ENCODE measurements at places on chromosomes 1 and 21.

DNA sequence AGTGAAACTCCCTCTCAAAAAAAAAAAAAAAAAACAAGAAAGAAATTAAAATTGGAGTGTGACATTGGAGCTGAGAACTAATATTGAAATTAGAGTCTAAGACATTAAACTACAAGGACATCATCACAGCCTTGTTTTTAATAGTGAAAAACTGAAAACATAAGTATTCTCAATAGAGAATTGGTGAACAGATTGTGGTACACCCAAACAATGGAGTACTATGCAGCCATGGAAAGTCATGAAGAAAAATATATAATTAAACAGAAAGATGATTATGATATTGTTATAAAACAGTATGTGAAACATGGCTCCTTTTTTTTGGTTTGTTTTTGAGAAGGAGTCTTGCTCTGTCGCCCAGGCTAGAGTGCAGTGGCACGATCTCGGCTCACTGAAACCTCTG is 43.4 kb downstream of the NCMAP start:
- DNase-seq: no peak

DNA sequence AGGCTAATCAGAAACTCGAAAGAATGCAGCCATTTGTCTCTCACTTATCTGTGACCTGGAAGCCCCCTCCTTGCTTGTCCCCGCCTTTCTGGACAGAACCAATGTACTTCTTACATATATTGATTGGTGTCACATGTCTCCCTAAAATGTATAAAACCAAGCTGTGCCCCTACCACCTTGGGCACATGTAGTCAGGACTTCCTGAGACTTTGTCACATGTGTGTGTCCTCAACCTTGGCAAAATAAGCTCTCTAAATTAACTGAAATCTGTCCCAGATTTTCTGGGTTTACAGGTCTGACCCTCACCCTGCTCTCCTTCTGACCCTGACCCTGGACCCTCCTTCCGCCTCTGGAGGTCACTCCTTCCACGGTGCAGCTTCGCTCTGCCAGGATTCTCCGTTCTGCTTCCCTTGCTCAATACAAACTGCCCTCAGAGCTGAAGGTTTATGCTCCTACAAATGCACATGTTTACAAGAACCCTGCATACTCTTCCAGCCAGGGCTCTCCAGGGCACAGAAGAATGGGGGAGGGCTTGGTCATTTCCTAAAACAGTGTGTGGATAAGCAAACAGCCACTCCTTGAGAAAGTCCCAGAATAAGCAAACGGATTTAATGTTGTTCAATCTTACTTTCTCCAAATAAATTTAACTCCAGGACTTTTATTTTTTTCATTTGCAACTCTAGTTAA is 160.5 kb downstream of the ACTL8 start:
- DNase-seq: no peak

DNA sequence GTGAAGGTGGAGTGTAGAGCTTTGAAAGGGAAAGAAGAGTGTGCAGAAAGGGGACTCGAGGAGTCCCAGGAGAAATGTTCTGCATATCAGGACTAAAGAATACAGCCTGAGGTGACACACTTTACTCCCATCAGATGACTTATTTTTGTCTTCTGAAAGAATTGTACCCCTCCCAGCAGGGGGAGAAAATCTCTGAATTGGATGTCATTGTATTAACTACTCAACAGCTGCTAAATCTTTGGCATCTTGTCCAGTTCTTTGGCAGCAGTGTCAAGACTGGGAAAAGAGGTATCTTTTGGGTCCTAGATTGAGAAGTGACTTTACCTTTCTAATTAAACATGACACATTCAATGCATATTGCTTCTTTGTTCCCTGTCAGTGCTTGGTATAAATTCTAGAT is 18.9 kb downstream of the UBE4B start:
- DNase-seq: no peak

GRCh38 chr1:87820668-87821334 is 492.1 kb downstream of the LMO4 start:
- no peak for DNase-seq

DNA sequence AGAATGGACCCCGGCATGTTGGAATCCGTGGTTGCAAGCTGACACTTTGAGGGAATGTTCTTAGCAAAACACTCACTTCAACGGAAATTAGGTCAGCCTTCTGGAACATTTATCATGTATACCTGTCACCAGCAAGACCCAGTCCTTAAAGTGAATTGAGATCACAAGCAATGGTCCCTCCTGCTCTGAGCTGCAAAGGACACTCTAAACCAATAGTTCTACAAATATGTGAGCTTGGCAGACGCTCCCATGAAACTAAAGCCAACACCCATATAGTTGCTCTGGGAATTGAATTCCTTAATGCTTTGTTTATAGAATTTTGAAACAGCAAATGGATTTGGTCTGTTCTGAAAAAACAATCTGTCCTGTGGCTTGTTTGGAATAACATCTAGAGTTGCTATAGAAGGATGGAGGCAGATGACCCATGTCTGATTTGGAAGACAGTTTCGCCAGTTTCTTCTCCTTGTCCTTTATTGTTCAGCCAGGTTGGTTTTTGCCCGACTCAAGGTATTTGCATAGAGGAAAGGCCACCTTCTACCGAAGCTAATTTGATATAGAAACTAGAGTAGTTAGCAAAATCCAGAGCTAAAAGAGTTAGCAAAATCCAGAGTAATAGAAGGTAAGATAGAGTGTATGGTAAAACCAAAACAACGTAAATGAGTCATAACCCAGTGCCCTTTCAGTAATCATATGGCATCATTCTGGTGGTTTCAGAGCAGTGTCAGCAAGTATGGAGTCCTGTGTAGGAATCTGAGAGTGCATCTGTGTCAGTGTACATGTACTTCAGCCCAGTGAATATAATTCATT is 236.2 kb downstream of the NFIA start:
- no peak for DNase-seq

- no peak for DNase-seq
Measured at GRCh38 chr1:175148068-175148467, 44.5 kb downstream of the KIAA0040 start.

DNA sequence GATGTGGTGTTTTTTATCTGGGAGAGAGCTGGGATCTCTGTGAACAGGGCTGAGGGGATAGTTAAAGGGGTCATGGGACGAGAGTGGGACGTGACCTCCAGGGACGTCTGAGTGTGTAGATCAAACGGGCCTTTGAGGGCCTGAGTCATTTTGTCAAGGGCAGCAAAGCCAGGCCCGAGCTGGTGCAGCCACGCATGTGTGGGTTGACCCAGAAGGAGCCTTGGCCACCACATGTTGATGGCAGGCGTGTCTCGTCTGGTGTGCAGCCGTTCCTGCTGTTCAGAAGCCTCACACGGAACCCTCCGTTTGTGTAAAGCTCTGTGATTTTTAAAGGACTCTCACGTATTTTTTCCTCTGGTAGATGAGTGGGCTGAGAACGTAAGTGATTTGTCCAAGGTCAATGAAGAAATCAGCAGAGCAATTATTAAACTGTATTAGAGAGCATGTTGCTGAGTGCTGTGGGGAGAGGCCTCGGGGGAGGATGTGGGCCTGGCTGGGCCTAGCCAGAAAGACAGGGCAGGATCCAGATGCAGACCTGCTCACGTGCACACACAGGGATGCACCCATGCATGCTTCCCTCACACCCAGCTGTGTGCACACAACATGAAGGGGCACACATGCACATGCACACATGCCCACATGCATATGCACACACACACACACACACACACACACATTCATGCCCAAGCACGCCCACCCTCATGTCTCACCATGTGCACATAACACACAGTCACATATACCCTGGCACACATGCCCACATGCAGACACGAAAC is 89.8 kb downstream of the AJAP1 start:
- DNase-seq: no peak

Measured in activated CD4-positive, alpha-beta T cell treated with anti-CD3 and anti-CD28 coated beads for 24 hours (primary cell).